Glutamatergic neuron (in vitro differentiated cells): ENCODE measurements at places on chromosomes 2 and 18. TPM values are rescaled to one million over a fixed set of nuclear protein-coding genes. Genes with fewer than 3 reads are reported as not detected.

- DNase-seq: no peak
These were observed 624.8 kb upstream of the RAB6C start for GRCh38 chr2:129354631-129355030.

GRCh38 chr18:54223568-54224241, 764 bp downstream of the MBD2 start:
- DNase-seq: peak; percentile 41

- DNase-seq: no peak
These were observed 128.4 kb downstream of the IKZF2 start for GRCh38 chr2:213022987-213023386.

DNA sequence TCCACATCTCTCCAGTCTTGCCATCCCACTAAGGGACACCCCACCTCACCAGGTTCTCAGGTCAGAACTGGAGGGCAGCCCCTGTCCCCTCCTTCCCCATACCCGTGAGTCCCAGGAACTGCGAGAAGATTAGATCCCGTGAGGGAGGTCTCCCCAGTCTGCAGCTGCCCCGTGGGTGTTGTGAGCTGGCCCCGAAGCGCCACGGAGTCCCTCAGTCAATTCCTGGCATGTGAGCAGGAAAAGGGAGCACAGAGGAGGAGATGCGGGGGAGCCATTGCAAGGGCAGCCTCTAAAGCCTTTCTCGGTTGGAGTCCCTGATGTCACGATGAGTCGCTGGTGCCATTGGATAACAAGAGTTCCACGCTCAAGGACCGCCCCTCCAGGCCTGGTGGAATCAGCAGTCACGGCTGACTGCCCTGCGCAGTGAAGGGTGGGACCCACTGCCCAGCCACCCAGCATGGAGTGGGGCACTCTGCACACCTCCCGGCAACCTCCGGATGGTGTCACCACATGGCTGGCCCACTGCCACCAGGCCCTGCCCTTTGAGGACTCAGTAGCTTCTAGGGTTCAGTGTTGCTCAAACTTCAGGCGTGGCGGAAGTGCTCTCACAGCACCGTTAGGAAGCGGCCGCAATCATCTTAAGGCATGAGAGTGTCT, 434.9 kb upstream of the MYT1L start:
- DNase-seq: no peak

The CCDC102B gene
- total RNA-seq: 8.1 TPM

The TWIST2 gene
- not detected for total RNA-seq

DNA sequence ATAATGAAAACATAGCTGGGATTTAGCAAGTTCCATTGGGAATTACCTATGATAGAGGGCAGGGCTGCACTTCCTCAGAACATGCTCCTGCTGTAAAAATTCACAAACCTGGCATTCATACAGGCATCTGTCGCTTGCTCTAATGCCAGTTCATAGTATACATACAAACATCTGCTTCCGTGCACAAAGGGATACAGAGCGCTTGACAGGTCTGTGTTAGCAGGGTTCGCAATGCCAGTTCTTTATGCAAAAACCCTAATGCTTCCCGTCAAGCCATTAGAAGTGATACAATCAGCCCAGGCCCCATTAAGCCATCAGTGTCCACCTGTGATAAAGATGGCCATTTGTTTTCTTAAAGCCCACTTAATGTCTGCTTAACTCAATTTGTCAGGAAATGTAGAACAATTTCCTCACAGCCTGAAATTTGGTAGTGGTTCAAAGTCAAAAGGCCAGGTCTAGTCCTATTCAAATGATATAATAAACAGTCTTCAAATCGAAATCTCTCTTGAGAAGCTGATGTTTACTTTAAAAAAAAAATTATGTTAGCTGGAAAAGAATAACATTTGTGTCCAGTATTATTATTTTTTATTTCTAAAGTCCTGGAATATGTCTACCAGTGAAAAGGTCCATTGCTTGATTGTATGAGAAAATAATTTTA, 556.3 kb downstream of the ARHGAP15 start:
- no peak for DNase-seq

DNA sequence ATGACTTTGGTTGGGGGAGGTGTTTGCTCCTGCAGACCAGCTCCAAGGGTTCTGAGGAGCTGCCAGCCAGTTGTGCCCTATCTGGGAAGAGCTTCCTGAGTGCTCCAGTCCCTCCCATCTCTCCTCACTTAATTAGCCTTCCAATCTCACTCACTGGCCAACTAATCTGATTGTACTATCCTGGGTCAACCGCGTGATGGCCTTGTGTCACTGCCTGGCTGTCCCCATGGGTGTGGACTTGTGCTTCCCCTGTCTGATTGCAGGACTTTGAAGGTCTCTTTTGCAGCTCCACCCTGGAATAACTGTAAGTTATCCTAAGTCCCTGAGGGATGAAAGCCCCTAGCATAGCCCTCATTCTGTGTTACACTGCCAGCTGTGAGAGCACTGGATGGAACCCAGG, 65.0 kb downstream of the SLC4A5 start:
- no peak for DNase-seq

DNA sequence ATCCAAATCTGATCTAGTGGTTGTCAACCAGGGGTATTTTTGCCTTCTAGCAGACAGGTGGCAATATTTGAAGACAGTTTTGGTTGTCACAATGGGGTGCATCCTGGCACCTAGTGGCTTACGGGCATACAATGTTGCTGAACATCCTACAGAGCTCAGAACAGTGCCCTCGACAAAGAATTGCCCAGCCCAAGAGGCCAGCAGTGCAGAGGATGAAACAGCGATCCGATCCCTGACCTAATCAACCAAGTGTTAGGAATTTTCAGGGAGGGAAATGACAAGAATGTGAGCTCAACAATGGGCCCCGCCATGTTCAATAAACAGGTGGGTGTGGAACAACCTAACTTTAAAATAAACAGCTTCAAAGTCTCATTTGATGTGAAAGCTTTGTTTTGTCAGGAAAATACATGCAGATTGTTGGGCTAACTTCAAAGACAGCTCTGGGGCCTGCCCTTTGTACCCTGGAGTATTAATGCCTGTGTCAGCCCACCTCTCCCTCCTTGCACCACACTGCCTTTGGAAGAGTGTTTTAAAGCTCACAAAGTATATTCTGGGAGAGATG, 22.5 kb upstream of the SCYGR5 start:
- DNase-seq: no peak

GRCh38 chr2:142037066-142037465, 93.8 kb downstream of the LRP1B start:
- DNase-seq: no peak

GRCh38 chr2:239263231-239263630, 137.6 kb downstream of the HDAC4 start:
- no peak for DNase-seq

DNA sequence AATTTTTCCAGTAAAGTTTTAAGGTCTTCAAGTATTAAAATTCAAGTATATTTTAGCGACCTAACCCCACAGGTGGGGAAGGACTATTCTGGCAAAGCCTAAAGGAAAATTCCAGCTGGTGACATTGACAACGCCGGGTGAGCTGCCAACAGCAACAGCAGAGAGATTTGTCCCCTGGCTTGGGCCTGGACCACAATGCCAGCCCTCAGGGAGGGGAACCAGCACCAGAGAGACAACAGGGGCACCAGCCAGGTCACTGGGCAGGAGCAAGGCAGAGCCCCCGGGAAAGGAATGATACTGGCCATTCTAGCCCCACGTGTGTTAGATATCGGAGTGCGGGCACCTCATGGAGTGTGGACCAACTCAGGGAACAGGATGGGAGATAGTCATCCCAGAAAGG, 95.7 kb downstream of the ARMC9 start:
- no peak for DNase-seq

The LCT gene
- not detected for total RNA-seq

DNA sequence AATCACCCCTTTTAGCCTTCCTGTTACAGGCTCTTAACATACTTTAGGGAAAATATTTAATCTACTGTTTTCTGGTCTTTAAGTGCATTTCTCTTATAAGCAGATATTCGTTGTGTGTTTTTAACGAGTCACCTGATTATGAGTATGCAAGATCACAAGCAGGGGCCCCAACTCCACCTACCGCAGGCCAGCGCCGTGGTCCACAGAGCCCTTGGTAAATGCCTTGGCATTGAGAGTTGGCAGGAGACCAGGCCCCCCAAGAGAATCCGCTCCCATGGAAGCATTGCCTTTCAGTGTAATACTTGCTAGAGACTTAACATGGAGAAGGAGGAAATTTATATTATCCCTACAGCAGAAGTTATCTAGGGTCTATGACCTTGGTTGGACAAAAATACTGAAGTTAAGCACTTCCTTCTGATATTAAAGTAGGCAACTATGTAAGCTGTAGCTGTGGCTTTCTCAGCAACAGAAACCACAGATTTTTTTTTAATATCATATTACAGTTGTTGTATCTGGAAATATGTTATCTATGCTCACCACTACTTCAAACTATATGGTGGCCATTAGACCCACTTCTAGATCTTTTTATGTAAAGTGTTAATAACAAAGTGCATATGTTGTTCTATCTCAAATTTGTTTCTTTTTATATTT, 241.8 kb upstream of the MGAT5 start:
- no peak for DNase-seq

- DNase-seq: no peak
These were observed 139.0 kb downstream of the GULP1 start for GRCh38 chr2:188430705-188431104.

The KCNE4 gene
- not detected for total RNA-seq
